ENCODE measurements at places on chromosomes 16 and 17.

GRCh38 chr17:42340691-42341127 lies 47.5 kb downstream of the STAT3 start:
- no peak for DNase-seq

DNA sequence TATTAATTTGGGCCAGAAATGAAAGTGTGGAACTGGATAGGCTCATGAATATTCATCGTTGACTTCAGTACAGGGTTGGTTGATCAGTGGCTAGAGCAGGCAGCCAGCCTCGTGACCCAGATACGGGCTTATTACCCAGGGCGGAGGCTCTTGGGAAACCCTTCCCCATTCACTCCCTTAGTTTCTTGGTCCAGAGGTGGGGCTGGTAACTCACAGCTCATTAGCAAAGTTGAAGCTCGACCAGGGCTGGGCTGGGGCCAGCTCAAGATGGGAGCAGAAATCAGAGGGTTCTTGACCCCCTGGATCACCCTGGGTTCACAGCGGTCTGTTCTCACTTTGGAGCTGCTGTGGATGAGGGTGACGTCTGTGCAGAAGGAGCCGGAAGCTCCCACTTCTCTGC lies 44.6 kb upstream of the GSE1 start:
- no peak for DNase-seq

DNA sequence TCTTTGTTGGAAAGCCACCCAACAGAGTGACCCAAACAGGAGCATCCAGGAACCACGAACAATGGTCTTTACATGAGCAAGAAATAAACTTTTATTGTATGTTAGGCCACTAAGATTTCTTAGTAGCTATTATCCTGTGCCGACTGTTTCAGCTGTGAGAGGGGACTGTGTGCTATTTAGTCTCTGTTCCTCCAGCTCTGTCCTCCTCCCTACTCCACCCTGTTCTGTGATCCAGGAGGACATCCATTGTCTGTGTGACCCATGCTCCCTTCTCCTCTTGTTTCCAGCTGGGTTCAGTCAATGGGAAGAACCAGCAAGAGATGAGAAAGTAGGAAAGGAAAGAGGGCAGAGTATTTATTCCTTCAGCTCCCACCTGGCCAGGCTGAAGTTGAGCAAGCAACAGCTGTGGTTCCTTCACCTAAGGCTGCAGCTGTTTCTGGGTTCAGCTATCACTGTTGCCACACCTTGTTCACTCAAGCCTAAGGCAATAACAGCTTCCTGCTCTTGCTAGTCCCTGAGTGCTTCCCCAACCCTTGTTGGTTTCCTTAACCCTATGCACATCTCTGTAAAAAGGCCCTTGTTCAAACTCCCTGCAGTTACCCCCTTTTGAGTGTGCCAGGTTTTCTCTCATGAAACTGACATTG lies 14.9 kb upstream of the B4GALNT2 start:
- no peak for DNase-seq

- DNase-seq: peak; percentile 69
These were observed at the start of gene CTCF for GRCh38 chr16:67562526-67562917. CTCF (plus strand) TSS chr16:67562526; CDS start chr16:67610833, 48,307 bp downstream.

DNA sequence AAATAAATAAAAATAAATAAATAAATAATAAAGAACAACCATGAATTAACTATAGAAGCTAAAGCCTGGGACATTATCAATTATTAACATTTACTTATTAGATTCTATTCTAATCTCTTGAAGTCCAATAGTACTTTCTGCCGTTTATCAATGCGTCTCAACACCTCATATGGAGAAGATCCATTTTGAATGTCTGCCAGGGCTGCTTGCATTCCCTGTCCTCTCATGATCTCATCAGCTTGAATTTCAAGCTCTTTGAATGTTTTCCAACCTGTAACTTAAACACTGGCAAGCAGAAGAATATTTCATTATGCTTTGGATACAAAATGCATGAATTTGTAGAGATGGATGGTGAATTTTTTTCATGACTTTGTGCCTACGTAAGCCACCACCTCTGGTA lies 191.9 kb upstream of the ANKFN1 start:
- DNase-seq: no peak
